Endothelial cell (in vitro differentiated cells): ENCODE measurements at places on chromosomes 6 and 20. TPM values are rescaled to one million over a fixed set of nuclear protein-coding genes. Genes with fewer than 3 reads are reported as not detected.

Gene RNF144B
- 23.2 TPM for total RNA-seq

Gene CLIC5
- total RNA-seq: 10.9 TPM

Gene TP53TG5
- not detected for total RNA-seq

DNA sequence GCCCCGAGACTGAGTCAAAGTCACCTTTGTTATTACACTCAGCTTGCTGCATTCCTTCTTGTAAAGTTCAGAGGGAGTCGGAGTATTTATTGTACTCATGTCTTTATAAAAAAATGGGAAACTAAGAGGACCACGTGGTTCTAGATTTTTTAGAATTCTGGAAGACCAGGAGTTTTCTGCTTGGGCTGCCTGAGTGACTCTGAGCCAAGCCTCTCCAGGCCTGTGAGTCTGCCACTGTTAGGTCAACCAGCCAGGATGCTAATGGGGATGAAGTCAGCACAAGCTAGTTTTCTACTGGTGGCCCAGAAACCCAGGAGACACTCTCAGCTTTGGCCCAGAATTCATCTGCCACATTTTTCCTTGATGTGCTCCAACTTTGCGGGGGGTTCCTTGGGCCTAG lies 453.5 kb upstream of the SULF2 start:
- peaks cover 2% of the 10 kb centered on the region for H3K27me3 ChIP-seq
- H3K4me3 ChIP-seq: no peak overlapping the region
- H3K27ac ChIP-seq: no peak overlapping the region
- DNase-seq: no peak
